ENCODE measurements at places on chromosomes 12 and 14.

- no peak for DNase-seq
Observed at GRCh38 chr12:75603475-75603874, 92.1 kb upstream of the KRR1 start.

DNA sequence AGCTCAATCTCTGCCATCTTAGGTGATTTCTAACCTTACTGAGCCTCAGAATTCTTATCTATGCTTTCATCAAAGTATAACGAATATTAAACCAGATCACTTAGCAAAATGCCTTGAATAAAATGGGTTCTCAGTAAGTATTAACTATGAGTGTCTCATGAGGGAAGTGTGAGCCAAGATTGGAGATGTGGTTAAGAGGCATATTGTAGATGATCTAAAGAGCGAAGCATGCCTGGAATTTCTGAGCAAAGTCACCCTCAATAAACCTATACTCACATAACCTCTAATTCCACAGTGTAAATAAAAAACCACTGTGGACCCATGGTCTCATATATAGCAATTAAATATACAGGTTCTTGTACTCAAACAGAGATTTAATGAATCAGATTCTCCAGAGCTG lies 193.1 kb upstream of the FSCB start:
- DNase-seq = no peak

- no peak for DNase-seq
Observed at GRCh38 chr12:82862069-82862841, 175.5 kb downstream of the TMTC2 start.

DNA sequence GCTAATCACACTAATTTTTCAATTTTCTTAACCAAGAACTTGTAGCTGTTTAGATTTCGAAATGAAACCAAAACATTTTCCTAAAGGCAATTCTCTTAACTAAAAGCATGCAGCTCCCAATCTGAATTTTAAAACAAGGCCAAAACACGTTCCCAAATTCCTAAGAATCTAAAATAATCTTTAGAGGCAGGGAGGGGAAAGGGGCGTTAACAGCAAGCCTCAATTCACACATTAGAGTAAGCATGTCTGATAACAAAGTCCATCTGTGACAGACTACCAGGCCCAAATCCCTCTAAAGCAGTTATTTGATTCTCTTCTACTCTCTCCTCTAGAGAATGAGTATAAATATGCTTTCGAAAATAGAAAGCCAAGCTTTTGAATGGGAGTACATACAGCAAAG lies 754 bp downstream of the ATG14 start:
- DNase-seq = no peak

DNA sequence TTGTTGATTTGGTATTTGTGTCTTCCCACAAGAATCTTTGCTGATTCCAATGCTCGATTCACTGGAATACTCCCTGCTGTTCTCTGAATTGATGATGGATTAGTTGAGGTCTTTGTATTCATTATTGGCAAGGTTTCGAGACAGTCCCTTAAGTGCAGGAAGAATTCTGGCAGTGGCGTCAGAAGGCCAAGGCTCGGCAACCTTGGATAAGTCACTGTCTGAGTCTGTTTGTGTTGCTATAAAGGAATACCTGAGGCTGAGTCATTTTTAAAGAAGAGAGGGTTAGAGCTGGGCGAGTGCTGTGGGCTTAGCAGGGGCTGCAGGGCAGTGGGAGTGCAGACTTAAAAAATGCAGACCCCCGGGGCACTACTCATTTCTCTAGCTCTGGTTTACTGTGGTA lies 56.9 kb downstream of the CHST11 start:
- no peak for DNase-seq

- no peak for DNase-seq
Observed at GRCh38 chr14:67060546-67060945, 128.7 kb upstream of the GARIN2 start.

DNA sequence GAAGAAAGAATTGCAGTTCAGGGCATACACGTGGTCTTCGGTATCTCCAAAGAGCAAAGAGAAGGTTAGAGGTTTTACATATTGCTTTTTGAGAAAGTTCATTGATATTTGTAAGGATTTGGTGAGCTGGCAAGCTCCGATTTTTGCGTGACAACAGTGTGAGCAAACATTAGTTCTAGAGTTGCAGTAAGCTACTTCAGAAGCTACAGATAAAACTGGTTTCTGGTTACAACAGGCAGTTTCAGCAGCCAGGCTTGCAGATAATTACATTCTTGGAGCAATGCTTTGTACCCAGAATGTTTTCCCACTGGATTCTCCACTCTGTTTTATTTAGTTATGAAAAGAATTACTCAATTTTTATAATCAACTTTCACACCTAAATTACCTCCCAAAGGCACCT lies 28.2 kb downstream of the KLRK1 start:
- DNase-seq = no peak

GRCh38 chr12:27208414-27208750 lies 35.7 kb upstream of the STK38L start:
- no peak for DNase-seq

DNA sequence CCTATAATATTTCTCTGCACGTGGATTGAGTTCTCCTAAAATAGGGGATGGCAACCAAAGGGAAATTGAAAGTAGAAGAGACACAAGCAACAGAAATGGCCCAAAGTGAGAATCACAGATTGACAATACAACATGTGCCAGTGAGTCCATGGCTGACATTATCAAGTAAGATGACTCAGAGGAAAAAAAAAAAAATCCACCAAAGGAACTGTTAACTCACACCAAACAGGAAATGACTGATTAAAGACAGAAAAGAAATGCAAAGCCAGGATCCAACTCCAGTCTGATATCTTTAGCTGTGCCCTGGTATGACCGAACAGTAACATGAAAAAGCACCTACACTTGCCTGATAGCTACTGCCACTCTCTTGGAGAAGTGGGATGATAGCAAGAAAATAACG lies 485.0 kb downstream of the PRKD1 start:
- no peak for DNase-seq

DNA sequence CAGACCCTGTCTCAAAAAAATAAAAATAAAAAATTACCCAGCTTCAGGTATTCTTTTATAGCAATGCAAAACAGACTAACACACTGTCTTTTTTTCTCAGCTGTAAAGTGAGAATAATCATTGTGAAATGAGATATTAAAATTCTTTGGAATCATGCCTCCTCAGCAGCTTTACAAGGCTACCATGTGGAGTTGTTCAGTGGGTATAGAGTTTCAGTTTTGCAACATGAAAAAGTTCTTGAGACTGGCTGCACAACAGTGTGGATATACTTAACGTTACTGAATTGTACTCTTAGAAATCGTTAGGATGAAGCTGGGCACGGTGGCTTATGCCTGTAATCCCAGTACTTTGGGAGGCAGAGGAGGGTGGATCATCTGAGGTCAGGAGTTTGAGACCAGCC lies 15.7 kb upstream of the MAPKAPK5 start:
- DNase-seq = no peak

- DNase-seq = no peak
Observed at GRCh38 chr12:2792671-2793500, 1.9 kb upstream of the FKBP4 start.

DNA sequence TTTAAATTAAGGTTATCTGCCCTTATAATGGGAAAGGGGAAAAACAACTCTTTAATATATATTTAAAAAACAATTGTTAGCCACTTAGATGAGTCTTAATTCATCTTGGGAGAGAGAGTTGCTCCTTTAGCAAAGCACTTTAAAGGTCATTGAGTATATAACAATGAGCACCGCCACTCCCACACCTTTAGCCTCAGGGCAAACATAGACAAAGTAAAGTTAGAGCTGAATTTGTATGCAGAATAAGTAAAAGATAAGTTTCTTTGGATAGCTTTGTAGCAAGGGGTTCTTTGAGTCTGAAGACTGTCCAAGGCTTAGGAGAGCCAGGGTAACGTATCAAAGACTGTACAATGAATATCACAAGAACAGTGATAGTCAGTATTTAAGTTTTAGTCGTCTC lies 728.8 kb upstream of the LMO3 start:
- DNase-seq = no peak

All from stimulated activated CD4-positive, alpha-beta T cell treated with anti-CD3 and anti-CD28 coated beads, TNF-alpha, amount 100 ng/mL, for 24 hours (primary cell).